HFFc6 (cell line): ENCODE measurements at places on chromosomes 12 and 14. TPM values are rescaled to one million over a fixed set of nuclear protein-coding genes. Genes with fewer than 3 reads are reported as not detected.

Gene INF2
- 109 to 116 TPM (median 116 TPM) in 3 replicates for total RNA-seq

Gene E2F7
- total RNA-seq = 6.9 to 21.7 TPM (median 16.1 TPM) in 3 replicates

Gene P2RX2
- total RNA-seq = not detected in 3 replicates

Gene CHGA
- total RNA-seq = not detected in 3 replicates

Gene CNTN1
- total RNA-seq = not detected in 3 replicates

DNA sequence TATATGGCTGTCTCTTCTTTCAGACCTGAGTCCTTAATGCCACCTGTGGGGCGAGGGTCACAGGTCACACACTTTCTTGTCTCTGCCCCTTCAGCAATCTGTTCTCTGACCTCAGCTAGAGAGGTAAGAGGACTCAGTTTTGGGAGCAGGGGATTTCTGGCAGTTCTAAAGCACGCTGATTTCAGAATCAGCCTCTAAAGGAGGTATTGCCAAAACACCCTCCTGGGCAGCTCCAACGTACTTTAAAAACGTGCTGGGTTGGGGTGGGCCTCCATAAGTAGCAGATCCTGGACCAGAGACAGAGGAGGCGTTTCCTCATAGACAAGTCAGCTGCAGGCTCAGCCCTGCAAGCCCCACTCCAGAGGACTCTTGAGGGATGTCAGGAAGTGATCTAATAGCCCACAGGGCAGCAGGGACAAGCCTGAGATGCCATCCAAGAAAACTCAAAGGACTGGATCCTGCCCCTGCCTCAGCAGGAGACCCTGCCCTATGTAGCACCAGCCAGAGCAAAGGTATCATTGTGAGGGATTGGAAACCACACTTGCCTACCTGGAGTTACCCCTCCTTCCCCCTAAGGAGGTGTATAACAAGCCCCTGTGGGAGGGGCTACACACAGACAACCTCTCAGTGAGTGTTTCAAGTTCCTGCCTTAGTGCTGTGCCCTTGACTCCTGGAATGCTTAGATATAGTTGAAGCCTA lies 8.5 kb downstream of the CTDSP2 start:
- H3K4me1 ChIP-seq = peaks cover 94% of the 10 kb centered on the region
- peak overlapping the region; percentile 77 for H3K27ac ChIP-seq
- peak; percentile 72 for DNase-seq
- H3K4me3 ChIP-seq = peak overlapping the region; percentile 76
- H3K27me3 ChIP-seq = no peaks in the 10 kb centered on the region

GRCh38 chr12:111494676-111495075 lies 89.0 kb downstream of the SH2B3 start:
- peaks cover 2% of the 10 kb centered on the region for H3K27me3 ChIP-seq
- H3K4me1 ChIP-seq = peaks cover 30% of the 10 kb centered on the region
- H3K4me3 ChIP-seq = no peak overlapping the region
- H3K36me3 ChIP-seq = peaks cover 69% of the 10 kb centered on the region
- H3K27ac ChIP-seq = peak overlapping the region; percentile 32; the same call in 1 of the 2 replicates
- no peak for DNase-seq

DNA sequence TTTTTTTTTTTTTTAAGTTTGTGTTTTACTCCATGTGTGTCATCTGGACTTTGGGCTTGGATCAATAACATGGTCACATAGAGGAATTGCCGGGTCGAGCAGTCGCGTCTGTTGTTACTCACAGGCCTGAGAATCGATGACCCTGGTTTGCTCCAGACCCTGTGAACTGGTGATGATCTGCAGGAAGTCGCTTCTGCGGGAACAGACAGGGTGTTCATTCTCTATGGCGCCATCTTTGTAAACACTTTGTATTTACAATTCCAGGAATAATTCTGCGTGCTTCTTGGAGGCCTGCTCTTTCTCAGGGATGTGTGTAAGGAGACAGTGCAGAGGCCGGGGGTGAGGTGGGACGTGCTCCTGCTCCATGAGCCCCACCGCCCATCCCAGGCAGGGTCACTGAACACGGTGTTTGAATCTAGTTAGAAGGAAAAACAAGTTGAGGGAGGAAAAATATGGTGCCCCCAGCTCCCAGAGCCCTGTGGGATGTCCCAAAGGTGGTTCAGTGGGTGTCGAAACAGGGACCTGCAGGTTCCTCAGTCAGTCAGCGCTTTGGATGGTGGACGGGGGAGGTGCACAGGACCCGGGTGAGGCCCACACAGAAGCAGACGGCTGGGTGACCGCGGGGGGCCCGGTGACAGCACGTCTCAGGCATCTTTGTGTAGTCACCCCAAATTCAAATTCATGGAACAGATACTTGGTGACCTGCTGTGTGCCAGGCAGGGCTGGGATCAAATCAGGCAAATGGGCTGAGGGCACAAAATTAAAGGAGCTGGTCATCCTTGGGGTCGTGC lies 58.8 kb downstream of the ADGRD1 start:
- peaks cover 3% of the 10 kb centered on the region for H3K27me3 ChIP-seq
- H3K4me1 ChIP-seq = no peaks in the 10 kb centered on the region
- peaks cover 17% of the 10 kb centered on the region for H3K36me3 ChIP-seq
- H3K4me3 ChIP-seq = no peak overlapping the region

DNA sequence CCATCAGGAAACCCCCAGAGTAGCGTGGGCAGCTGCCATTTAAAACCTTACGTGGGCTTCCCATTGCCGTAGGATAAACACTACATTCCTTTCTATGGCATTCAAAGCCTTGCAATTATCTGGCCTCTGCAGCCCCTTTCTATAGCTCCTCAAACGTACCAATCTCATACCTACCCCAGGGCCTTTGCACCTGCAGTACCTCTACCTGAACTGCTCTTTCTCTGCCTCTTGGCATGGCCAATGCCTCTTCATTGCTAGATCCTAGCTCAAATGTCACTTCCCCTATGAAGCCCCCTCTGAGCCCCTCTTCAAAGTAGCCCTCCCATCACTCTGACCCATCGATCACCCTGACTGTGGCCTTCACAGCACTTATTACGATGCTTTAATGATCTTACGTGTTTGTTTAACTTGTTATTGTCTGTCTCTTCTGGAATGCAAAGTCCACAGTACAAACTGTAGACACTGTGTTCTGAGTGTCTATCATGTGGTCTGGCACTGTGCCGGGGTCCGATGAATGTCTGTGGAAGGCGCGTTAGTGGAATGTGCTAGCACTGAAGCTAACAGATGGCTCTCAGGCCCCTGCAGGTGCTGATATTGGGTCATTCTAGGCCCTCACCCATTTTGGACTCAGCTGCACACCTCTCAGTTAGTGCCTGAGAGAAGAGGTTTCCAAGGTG lies 157.3 kb upstream of the NOS1 start:
- DNase-seq = no peak
- no peaks in the 10 kb centered on the region for H3K4me1 ChIP-seq
- no peak overlapping the region for H3K4me3 ChIP-seq
- H3K27ac ChIP-seq = no peak overlapping the region

- H3K4me1 ChIP-seq = no peaks in the 10 kb centered on the region
- no peak overlapping the region for H3K4me3 ChIP-seq
- H3K27me3 ChIP-seq = no peaks in the 10 kb centered on the region
- no peaks in the 10 kb centered on the region for H3K36me3 ChIP-seq
- H3K27ac ChIP-seq = no peak overlapping the region
- no peak for DNase-seq
Measured at GRCh38 chr12:90366286-90366685, 588.7 kb downstream of the CCER1 start.
